Activated naive CD4-positive, alpha-beta T cell treated with Interleukin-2 at 50 U/mL for 16 hours (primary cell): ENCODE measurements at places on chromosomes 7 and 10.
A peak's percentile ranks its signal among the peaks of the same experiment; 100 is the strongest.

DNA sequence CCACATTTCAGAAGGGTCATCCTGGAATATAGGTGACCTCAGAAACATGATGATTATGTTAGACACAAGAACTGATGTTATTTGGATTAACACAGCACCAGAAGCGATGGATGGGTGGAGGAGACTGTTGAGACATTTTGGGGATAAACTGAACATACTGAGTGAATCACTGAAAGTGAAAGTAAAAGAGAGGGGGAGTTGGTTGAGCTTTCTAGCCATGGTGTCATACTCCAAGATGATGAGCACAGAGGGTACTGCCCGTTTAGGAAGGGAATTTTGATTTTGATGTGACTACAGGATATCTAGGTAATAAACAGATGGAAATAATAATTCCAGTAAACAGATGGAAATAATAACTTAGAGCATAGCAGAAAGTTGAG lies 248.0 kb upstream of the NPY start:
- no peak for DNase-seq

GRCh38 chr7:120741371-120742042 lies 116.4 kb downstream of the TSPAN12 start:
- no peak for DNase-seq

GRCh38 chr7:51299391-51300133 lies 17.0 kb downstream of the COBL start:
- no peak for DNase-seq

- DNase-seq: no peak
Observed at GRCh38 chr7:154579711-154580110, 423.2 kb downstream of the PAXIP1 start.

- DNase-seq: no peak
Observed at GRCh38 chr7:94374721-94375566, 19.8 kb upstream of the COL1A2 start.

GRCh38 chr7:147894271-147894670 lies 696.3 kb upstream of the C7orf33 start:
- DNase-seq: no peak

DNA sequence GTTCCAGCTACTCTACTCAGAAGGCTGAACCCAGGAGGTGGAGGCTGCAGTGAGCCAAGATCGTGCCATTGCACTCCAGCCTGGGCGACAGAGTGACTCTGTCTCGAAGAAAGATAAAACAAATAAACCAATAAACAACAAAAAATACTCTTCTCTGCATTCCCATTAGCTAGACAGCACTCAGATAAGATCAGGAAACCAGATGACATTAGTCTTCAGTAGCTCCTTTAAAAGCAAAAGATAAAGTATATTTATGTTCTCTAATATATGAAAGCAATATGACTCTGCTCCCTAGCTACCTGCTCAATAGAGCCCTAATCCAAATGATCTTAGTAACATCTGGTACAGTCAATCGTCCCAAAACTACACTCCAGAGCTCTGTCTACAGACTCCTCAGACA lies 212.9 kb downstream of the ELMO1 start:
- no peak for DNase-seq

GRCh38 chr7:123727071-123727837 lies 21.5 kb downstream of the WASL start:
- no peak for DNase-seq

DNA sequence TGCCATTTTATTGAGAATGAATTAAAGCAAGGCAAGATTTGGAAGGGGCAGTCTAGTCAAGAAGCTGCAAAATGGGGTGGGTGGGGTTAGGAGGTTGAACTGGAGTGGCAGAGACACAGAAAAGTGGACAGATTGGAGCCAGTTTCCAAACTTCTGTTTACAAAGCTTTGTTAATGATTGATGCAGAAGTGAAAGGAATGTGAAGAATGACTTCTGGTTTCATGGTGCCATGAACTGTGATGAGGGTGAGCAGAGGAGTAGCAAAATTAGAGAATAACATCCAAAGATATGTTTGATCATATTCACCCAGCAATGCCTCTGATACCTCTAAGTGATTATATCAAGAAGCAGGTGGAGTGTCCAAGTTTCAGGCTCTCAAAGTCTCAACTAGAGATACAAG lies 1118.0 kb upstream of the C7orf33 start:
- no peak for DNase-seq

- peak; percentile 17 for DNase-seq
Observed at GRCh38 chr10:89332123-89332633, 4.4 kb downstream of the IFIT3 start.

DNA sequence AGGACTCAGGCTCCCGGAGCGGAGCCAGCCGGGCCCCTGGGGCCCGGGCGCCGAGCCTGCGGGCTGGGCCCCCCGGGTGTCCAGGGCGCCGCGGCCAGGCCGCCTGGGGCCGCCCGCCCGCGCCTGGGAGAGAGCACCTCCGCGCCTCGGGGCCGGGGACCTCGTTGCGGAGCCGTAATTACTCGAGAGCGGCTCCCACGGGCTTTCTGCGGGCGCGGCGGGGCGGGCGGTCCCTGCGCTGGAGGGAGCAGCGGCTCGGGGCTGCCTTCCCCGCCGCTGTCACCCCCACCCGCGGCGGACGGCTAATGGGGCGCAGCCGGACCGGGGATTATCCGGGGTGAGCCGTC lies 1.5 kb downstream of the GNB2 start:
- peak; percentile 49 for DNase-seq

- no peak for DNase-seq
Observed at GRCh38 chr7:130432886-130433285, 7.9 kb downstream of the CEP41 start.

DNA sequence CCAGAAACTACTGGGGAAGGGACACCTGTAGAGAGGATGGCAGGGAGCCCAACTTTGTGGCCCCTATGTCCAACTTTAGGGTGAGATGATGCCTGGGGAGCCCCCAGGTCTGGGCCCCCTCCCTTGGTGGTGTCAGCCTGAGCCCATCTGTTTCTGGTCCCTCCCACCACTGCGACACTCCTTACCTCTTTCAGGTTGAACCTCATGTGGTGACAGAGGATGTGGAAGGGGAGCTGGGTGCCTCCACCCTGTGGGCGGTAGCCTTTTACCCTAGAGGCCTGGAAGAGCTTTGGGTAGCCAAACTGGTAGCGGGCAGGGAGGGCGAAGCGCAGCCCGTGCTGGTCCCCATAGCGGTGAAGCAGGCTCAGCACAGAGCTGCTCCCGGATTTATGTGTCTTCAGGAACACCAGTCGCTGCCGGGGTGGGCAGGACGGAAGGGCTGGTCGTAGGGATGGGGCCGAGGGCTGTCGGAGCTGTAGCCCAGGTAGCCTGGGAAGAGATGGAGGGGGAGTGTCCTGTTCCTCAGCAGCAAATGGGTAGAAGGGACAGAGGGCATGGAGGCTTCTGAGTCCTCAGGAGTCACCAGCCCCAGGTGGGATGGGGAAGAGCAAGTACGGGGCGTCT lies 2.0 kb downstream of the GAL3ST4 start:
- DNase-seq: peak; percentile 43

- DNase-seq: no peak
Observed at GRCh38 chr7:142440906-142441411, 183.1 kb upstream of the PRSS58 start.

- no peak for DNase-seq
Observed at GRCh38 chr7:131013716-131014115, 279.7 kb upstream of the KLF14 start.

DNA sequence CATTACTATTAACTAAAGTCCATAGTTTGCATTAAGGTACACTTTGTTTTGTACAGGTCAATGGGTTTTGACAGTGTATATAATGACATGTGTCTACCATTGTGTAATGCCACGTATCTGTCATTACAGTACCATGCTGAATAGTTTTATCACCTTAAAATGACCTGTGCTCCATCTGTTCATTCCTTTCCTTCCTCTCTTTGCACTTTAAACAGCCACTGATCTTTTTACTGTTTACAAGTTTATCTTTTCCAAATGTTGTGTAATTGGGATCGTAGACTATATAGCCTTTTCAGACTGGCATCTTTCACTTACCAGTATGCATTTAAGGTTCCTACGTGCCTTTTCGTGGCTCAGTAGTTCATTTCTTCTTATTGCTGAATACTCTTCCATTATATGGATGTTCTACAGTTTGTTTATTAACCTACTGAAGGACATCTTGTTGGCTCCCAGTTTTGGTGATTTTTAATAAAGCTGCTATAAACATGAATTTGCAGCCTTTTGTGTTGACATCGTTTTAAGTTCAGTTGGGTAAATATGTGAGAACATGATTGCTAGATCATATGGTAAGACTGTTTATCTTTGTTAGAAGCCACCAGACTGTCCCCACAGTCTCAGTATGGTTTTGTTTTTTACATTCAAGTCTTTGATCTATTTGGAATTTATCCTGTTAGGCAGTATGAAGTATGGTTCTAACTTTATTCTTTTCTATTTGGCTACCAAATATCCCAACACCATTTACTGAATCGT lies 24.7 kb downstream of the STAM start:
- DNase-seq: no peak

- no peak for DNase-seq
Observed at GRCh38 chr7:38819463-38819862, 89.5 kb downstream of the VPS41 start.

GRCh38 chr7:82156168-82156567 lies 287.4 kb downstream of the CACNA2D1 start:
- no peak for DNase-seq

DNA sequence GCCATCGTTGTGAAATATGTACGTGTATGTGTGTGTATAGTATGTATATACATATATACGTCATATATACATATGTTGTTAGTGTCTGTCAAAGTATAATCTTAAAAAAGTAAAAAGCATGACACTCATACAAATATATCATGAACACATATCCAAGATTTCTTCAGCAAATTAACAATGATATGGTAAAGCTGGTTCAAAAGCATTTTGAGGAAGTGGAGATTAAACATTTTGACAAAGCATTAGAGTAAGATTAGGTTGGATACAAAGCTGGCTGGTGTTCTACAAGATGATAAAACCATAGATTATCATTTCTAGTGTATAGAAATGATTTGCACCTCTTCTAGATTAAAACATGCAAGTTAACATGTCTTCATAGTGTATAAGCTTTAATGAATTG lies 771 bp upstream of the NUDCD3 start:
- DNase-seq: no peak

- DNase-seq: no peak
Observed at GRCh38 chr10:25492680-25493079, 317.9 kb downstream of the GPR158 start.

DNA sequence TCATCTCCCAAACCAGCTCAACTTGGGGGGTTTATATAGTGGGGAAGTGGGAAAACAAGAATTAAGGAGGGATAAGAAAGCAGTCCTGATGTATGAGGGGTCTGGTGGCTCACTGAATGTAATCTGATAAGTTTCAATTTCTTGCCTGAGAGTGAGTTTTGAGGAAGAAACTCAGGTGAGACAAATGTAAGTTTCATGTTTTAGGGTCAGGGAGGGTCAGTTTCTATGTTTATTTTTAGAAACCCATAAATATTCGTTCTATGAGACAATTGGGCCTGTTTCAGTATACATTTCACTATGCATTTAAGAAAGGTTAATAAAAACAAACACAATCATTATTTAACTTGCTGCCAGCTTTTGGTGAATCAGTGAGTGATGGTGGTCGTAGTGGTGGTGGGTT lies 128.0 kb upstream of the MBL2 start:
- no peak for DNase-seq

GRCh38 chr7:155590215-155591018 lies 44.1 kb upstream of the CNPY1 start:
- DNase-seq: no peak

DNA sequence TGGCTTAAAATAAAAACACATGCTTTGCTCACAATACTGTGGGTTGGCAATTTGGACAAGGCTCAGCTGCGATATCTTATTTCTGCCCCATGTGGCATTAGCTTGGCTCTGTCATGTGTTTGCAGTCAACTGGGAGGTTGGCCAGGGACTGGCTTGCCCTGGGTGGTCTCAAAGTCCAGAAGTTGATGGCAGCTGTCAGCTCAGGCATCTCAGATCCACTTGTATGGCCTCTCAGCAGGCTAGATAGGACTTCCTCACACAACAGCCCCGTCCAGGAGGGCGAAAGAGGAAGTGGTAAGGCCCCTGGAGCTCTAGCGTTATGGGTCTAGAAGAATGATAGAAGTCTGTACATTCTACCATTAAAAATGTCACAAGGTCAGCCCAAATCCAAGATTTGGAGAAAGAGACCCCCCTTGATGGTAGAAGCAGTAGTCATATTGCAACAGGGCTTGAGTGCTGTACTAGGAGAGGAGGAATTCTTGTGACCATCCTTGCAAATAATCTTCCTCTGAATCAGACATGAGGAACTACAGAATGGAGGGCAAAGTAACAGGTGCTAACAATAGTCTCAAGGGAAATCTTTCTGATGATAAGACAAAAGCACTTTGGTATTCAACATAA lies 166.2 kb downstream of the FAM107B start:
- DNase-seq: no peak
